Stimulated activated CD8-positive, alpha-beta memory T cell treated with anti-CD3 and anti-CD28 coated beads, Interleukin-7, amount 100 ng/mL, for 48 hours (primary cell): ENCODE measurements at places on chromosomes 4 and X.

DNA sequence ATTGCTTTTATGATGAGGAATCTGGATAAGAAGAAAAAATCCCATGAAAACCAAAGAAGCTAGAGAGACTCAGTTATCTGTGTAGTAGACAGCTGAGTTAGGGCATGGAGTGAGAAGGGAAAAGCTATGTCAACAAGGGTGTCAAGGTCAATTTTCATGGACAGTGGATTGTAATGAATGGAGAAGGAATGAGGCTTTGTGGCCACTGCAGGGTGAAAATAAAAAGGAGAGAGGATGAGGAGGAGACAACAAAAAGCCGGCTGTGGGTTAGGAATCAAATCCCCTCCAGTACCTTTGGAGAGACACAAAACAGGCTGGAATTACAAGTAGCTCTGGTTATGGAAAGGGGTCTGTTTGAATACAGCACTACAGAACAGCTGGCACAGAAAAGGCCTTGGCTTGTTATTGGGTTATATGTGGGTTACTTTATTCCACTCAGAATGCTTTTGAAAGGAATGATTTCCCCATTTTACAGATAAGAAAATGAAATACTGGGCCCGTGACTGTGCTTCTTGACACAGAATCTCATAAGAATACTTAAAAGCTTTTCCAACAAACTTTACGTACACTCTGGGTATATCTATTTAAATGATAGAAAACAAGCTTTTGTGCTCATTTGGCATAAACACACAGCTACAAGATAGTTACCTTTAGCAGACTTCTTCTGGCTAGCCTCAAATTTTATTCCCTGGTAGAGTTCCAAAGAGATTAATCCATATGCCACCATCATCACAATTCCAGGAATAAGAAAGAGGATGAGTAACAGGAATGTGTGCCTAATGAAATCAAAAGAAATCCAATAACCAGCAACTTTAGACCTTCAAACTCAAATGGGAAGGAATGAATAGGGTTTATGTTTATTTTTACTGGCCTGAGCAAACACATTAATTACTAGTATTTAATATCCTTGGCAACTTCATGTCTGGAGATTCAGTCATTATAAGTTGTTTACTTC is 7.5 kb downstream of the CCKAR start:
- DNase-seq: no peak

DNA sequence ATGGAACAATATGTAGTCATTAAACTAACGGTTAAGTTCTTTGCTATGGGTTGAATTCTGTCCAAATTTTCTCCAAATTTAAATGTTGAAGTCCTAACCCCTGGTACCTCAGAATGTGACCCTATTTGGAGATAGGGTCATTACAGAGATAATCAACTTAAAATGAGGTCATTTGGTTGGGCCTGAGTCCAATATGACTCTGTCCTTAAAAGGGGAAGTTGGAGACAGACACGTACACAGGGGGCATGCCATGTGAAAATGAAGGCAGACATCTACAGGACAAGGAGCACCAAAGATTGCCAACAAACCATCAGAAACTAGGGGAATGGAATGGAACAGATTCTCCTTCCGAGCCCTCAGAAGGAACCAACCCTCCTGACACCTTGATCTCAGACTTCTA is 492.0 kb upstream of the FTHL17 start:
- no peak for DNase-seq

DNA sequence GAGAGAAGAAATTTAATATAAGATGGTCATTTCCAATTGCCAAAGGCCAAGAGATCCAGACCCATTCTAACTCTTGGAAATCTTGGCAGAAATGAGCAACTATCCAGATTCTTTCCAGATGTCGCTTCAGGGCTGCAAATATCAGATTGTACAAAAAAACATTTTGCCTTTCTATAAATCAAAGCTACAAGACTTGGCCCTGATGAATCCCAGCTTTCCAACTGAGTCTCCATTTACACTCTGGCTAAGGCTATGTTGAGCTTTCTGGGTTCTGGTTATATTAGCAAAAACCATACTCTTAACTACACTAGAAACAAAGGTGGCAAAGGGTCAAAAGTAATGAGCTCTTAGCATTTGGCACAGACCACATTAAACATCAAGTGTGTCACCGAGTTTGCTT is 345.8 kb downstream of the OPHN1 start:
- DNase-seq: no peak

DNA sequence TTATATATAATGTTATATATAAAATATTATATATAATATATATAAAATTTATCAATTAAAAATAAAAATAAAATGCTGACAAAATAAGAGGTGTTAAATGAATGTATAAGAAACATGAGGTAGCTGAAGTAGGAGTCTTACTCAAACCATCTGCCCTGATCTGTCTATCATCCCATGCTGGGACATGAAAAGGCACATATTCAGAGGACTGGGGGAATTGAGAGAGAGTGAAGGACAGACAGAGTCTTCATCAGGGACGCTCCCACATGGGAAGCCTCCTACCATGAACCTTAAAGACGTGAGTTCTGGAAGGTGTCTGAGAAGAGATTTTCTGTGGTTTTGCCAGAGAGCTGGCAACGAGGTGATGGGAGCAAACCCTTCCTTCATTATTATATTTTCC is 4.1 kb upstream of the ARSF start:
- DNase-seq: no peak

DNA sequence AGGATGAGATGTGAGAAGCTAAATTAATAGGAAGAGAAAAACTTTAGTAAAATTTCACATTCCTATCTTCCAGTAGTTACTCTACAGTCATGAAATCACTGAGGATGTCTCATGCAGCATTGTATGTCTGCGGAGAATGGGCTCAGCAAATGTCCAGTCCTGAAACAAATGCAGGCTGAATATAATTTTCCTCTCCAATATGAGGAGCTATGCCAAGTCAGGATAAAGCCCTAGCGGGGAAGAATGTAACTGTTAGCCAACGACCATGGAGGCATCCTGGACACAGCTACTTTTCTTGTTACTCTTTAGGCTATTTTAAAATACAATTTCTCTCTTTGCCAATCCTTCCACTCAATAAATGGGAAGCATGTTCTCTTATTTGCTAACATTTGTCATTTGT is 127.7 kb downstream of the PRKX start:
- DNase-seq: no peak

GRCh38 chr4:173051232-173051631 is 117.4 kb upstream of the GALNT7 start:
- DNase-seq: no peak

DNA sequence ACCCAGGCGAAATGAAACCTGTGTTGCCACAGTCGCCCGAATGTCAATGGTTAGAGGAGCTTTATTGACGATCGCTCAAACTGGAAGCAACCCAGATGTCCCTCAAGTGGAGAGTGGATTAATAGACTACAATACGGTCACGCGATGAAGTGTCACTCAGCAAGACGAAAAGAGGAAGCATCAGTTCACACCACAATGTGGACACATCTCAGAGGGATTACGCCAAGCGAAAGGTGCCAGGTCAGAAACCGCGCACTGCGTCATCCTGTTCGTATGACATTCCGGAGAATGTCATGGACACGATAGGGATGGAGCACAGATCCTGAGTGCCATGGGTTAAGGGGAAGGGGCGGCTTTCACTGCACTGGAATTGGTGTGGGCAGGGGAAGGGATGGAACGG is 111.7 kb downstream of the HMX1 start:
- no peak for DNase-seq

GRCh38 chr4:26061248-26061986 is 147.4 kb downstream of the SMIM20 start:
- DNase-seq: no peak

DNA sequence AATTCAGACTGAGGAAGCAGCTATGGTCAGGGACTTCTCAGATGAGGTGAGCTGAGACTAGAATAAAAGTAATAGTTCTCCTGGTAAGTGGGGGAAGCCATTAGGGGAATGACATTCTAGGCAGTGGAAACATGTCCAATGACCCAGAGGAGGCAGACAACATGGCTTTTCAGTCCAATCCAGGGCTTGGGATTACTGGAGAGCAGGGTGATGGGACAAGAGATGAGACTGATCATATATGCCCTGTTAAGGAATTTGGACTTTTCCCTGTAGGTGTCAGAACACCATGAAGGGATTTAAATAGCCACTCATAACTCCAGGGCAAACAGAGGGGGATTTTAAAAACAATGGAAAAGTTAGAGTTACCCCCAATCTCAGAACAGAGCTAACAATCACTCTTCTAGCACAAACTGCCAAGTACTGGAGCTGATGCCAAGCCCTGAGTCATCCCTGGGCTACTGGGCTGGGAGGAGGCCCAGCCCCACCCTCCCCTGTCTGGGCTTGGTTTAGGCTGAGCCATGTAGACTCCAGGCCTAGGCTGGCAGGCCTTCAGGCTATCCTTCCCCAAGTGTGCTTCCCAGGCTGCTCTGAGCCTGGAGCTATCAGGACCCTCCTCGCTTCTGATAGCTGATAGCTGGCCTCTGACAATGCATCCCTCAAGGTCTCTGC is 22.7 kb upstream of the MSN start:
- no peak for DNase-seq

DNA sequence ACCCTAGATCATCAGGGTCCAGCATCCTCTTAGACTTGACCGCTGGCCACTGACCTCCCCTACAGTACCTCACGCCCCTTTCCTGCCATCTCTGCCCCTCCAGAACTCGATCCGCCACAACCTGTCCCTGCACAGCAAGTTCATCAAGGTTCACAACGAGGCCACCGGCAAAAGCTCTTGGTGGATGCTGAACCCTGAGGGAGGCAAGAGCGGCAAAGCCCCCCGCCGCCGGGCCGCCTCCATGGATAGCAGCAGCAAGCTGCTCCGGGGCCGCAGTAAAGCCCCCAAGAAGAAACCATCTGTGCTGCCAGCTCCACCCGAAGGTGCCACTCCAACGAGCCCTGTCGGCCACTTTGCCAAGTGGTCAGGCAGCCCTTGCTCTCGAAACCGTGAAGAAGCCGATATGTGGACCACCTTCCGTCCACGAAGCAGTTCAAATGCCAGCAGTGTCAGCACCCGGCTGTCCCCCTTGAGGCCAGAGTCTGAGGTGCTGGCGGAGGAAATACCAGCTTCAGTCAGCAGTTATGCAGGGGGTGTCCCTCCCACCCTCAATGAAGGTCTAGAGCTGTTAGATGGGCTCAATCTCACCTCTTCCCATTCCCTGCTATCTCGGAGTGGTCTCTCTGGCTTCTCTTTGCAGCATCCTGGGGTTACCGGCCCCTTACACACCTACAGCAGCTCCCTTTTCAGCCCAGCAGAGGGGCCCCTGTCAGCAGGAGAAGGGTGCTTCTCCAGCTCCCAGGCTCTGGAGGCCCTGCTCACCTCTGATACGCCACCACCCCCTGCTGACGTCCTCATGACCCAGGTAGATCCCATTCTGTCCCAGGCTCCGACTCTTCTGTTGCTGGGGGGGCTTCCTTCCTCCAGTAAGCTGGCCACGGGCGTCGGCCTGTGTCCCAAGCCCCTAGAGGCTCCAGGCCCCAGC is 5.2 kb downstream of the FOXO4 start:
- DNase-seq: no peak

DNA sequence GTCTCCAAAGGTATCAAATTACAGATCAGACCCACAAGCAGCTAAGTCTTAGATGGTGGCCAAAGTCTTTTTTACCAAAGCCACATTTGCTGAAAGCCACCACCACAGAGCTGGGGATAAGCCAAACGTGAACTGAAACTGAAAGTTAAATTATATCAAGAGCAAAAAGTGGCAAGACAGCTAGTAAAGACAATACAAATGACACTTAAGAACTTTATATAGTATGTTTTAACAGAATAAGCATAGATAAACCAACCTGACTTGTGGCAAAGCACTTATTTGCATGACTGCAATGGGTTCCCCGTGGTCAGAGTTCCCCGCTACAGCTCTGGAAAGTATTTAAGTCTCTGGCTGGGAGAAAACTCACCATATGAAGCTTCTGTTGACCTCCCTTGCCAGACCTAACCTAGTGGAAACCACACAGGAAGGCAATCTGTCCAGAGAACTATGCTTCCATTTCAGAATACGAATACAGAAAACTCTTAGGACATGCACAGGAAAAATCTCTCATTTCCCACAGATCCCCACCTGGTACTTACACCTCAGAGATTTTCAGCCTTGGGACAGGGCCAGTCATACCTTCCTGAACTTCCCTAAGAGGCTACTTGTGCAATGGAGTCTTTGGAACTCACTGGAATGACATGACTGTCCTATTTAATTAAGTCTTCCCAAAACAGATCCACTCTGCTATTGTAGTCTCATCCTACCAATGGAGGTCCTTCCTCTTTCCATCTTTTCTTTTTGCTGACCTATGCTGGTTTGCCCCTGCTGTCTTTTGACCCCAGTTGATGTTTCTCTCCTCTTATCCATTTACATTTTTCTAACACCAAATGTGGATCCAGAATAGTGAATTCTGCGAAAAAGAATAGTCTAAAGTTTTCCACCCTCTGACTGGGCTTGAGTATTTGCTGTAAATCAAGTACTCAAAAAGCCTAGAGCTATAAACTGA is 225.1 kb downstream of the NR3C2 start:
- no peak for DNase-seq

GRCh38 chr4:4519297-4519894 is 22.5 kb downstream of the STX18 start:
- DNase-seq: no peak

GRCh38 chrX:40314070-40314469 is 216.3 kb upstream of the BCOR start:
- no peak for DNase-seq

GRCh38 chrX:47321386-47321785 is 49.0 kb upstream of the ZNF157 start:
- no peak for DNase-seq

DNA sequence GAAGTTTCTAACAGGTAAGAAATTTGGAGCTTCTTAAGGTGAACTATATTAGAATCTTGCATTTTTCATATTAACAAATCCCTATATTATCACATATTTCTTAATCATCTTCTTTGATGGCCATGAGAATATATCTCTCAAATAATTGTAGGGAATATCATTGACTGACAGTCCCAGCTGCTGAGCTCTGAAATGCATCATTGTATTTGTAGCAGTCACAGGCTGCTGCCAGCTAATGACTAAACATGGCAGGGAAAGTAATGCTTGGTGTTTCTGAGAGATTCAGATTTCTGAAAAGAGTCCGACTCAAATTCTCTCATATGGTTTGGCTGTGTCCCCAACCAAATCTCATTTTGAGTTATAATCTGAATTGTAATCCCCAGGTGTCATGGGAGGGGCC is 171.9 kb downstream of the TRAM1L1 start:
- DNase-seq: no peak

DNA sequence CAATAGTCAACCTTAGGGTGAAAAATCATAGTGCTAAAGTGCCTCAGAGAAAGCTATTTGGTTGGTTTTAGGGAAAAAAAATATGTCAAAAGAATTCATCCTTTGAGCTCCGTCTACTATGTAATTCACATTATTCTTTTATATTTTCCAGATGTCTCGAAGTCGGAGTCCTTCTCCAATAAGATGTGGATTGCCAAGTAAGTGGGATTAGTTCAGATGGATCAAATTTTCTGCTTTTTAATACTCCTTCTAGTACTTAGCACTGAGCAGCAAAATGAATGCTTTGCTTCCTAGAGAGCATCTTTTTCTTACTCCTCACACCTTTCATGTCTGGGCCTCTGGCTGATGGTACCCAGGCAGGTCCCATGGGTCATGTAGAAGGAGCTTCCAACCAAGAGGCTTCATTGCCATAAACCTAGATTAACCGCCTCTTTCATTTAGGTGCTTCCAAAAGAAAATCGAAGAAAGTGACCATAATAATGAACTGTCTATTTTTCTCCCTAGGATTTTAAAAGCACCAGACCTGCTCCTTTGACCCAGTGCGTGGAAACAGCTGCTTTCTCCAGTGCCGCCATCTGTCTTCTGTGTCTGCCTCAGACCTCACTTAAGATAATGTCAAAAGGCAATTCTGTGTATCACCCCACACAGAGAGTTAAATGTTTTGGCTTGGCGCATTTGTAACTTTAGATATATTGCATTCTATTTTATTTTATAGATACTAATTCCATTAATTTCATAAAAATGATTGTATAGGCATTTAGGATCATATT is 43.5 kb downstream of the SPATA18 start:
- no peak for DNase-seq
